Fibroblast of the aortic adventitia (primary cell): ENCODE measurements at places on chromosomes 3 and 15. TPM values are rescaled to one million over a fixed set of nuclear protein-coding genes. Genes with fewer than 3 reads are reported as not detected.

DNA sequence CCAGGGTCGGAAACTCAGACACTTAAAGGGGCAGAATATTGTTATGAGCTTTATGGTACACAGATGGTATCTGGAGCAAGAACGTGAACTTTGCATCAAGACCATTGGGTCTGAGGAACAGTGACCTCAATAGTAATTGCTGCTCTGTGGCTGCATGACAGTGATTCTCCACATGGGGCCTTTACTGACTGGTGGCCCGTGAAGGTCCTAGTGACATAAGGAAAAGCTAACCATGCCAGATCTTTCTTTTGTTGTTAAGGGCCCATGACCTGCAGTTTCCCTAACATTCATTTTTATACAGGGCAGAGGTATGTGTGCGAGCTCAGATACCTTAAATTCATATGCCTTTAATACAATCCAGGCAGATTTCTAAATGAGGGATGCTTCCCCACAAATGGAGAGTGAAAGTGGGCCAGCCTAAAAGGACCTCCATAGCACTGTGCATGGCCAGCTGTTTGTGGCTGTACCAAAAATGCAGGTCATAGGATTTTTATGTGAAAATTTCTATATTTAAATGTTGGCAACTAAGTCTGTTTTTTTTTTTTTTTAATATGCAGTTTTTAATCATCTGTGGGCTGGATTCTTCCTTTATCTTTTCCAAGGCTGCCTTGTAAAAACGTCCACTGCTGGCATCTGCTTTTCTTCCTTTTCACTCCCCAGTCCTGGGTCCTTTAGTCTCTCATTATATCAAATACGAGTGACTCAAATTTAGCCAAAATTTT, 188.0 kb upstream of the IL12A start:
- DNase-seq = no peak

- DNase-seq = no peak
These were observed 69.6 kb upstream of the ATP13A3 start for GRCh38 chr3:194556086-194557056.

- DNase-seq = no peak
These were observed 16.0 kb downstream of the FOXL2NB start for GRCh38 chr3:138962854-138963560.

IMPG2 gene
- 0.45 and 0.65 TPM in 2 replicates for total RNA-seq

MORC1 gene
- total RNA-seq = not detected in 2 replicates
